Dermis microvascular lymphatic vessel endothelial cell (primary cell): ENCODE measurements at places on chromosomes 2 and 18. TPM values are rescaled to one million over a fixed set of nuclear protein-coding genes. Genes with fewer than 3 reads are reported as not detected.

TMEM178A gene
- total RNA-seq = 0.25 TPM in 1 of 2 replicates, not detected in the other

- DNase-seq = no peak
Observed at GRCh38 chr2:36360834-36361233, 5.3 kb downstream of the CRIM1 start.

- no peak for DNase-seq
Observed at GRCh38 chr18:77617694-77618093, 368.0 kb downstream of the GALR1 start.

DNA sequence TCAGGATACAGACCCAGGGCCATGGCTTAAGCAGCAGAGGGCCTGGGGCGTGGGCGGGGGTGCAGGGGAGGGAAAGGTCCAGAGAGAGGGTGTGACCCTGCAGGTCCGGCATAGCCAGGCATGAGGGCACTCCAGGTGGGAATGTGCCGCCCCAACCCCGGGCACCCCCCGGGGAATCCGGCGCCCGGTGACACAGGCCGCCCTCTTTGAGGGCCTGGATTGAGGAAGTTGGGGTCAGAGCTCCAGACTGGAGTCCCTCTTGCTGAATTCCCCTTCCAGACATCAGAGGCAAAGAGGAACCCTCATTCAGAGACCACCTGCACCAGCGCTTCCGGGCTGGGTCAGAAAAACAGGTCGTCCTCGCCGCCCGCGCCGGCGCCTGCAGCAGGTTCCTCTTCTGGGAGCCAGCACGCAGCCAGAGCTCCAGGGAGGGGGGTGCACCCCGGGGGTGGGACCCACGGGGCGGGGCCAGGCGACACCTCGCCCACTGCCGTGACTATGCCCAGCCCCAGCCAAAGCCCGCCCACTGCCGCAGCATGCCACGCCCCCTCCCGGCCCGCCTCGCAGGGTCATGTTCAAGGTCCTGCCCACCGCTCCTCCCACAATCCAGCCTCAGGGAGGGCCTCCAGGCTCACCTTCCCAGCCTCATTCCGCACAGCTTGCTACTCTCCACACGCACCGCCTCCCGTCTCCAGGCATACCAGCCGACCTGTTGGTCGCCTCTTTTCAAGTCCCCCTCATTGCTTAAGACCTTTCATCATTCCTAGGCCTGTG, 98.3 kb upstream of the ID2 start:
- DNase-seq = peak; percentile 41
